ENCODE measurements at places on chromosomes 5 and 9.

- DNase-seq, result no peak
Measured at GRCh38 chr5:61801174-61801573, 469.1 kb downstream of the ZSWIM6 start.

DNA sequence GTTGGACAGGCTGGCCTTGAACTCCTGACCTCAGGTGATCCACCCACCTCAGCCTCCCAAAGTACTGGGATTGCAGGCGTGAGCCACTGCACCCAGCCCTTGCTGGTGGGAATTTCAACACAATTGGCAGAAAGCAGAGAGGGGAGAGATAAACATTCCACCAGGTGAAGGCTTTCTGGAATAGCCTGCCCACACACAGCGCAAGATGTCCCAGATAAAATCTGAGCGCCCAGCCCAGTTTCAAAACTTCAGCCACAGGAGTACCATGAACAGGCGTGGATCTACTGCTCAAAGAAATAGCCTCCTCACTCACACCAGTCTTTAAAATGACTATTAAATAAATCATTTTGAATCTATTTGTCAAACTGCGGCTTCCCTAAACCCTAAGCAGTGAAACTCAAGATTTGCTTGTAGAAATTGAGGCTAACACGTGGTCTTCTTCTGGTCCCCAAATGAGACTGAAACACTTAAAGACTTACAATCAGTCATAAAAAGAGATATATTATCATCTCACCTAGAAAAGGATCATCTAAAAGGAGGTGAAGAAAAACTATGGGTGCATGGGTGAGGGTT, 34.7 kb downstream of the CAPSL start:
- no peak for DNase-seq

- DNase-seq, result no peak
Measured at GRCh38 chr9:121863955-121864354, 212.5 kb downstream of the DAB2IP start.

- no peak for DNase-seq
Measured at GRCh38 chr9:109894473-109894872, 114.5 kb downstream of the PALM2AKAP2 start.

- no peak for DNase-seq
Measured at GRCh38 chr5:149803641-149804468, 73.7 kb downstream of the PPARGC1B start.

GRCh38 chr9:20398536-20399338, 223.6 kb downstream of the MLLT3 start:
- no peak for DNase-seq

DNA sequence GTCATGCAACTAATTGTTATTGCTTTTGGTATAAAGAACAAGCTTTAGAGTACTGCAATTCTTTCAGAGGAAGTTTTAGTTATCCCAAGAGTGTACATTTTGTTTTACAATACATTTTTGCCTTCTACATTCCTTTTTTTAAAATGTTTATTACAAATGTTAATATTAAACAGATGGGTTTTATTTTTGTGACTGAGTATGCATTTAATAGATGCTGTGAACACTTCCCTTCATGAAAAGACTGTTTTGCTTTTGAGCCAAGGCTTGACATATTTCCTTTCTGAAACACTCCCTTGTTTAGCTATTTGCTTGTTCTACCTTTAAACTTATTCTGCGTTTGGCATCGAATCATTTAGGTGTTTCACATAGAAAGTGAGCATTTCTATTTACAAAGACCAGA, 14.8 kb upstream of the ZNF474 start:
- DNase-seq, result no peak

Measured in BE2C (cell line).